ENCODE measurements at places on chromosomes 12 and 14.

DNA sequence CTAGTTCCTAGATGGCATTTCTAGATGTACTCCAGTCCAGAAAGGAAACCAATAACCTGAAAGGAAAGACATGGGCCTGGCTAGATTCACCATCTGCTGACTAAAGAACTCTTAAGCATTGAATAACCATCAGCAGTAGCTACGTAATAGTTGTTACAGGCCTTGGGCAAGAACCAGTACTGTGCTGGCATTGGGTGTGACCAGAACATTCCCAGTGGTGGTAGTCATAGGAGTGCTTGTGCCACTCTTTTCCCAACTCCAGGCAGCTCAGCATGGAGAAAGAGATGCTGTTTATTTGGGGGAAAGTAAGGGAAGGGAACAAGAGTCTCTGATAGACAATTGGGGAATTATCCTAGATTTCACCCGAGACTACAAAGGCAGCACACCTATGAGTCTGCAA, 333.3 kb downstream of the SLC16A7 start:
- no peak for DNase-seq

- no peak for DNase-seq
These were observed 26.3 kb upstream of the CISTR start for GRCh38 chr12:53777936-53778644.

DNA sequence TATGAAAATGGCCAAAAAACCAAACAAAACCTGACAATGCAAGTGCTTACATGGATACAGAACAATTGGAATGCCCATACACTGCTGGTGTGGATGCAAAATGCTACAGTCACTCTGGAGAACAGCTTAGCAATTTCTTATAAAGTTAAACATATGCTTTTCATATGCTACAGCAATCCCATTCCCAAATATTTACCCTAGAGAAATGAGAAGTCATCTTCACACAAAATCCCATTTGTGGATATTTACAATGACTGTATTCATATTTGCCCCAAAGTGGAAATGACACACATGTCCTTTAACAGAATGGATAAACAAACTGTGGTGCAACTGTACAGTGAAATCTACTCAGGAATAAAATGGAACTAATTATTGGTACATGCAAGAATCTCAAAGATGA, 20.4 kb downstream of the SAV1 start:
- DNase-seq = no peak

- DNase-seq = no peak
These were observed 14.2 kb downstream of the IQSEC3 start for GRCh38 chr12:80681-81190.

DNA sequence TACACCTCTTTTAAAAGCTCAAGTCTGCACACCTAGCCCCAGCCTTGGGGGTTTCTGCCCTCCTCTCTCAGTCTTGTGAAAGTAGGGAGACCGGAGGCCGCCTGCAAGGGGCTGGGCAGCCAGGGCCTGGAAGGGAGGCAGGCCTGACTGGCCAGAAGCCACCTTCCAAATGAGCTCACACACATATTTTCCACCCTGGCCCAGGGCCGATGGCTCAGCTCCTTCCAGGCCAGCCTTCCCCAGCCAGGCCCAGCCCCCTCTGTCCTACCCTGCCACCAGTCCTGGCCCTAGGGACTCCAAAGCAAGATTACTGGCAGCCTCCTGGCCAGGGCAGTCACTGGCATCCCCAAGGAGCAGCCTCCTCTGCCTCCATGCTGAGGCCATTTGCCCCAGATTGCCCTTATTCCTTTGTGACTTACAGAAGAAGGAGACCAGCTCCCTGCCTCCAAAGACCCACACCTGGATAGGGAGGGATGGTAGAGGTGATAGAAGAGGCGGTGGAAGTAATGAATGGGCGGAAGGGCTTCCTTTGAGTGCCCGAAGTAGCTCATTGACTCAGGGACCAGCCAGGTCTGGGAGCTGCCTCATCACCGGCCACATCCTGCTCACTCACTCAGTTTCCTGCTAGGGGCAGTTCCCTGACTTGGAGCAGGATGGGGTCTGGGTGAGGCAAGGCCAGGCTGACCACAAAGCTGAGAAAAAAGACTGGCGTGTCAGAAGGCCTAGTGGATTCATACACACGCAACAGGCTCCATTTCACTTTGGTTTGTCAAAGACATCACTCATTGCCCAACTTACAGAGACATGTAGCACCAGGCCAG, 14.8 kb downstream of the MMP14 start:
- no peak for DNase-seq

GRCh38 chr12:45611495-45611894, 118.0 kb upstream of the ARID2 start:
- no peak for DNase-seq

DNA sequence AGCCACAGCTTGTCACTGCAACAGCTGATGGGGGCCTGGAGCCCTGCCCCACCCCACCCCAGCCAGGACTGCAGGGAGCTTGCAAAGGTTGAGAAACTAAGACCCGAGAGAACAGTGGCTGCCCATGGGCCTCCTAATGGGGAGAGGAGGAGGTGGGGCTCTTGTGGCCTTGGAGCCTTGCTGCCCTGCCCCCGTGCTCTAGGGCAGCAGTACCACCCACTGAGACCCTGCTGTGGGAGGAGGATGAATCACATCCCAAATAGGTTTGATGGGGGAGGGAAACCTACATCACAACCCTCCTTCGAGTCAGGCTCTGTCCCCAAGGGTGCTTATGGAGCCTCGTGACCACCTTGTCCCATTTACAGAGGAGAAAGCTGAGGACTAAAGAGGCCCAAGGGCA, 15.9 kb downstream of the HHIPL1 start:
- DNase-seq = no peak

- no peak for DNase-seq
These were observed 55.9 kb upstream of the TMCC3 start for GRCh38 chr12:94706250-94706661.

- no peak for DNase-seq
These were observed 103.6 kb upstream of the ESRRB start for GRCh38 chr14:76272349-76272748.

- no peak for DNase-seq
These were observed 77.0 kb downstream of the PPP2R5C start for GRCh38 chr14:101838476-101838875.

DNA sequence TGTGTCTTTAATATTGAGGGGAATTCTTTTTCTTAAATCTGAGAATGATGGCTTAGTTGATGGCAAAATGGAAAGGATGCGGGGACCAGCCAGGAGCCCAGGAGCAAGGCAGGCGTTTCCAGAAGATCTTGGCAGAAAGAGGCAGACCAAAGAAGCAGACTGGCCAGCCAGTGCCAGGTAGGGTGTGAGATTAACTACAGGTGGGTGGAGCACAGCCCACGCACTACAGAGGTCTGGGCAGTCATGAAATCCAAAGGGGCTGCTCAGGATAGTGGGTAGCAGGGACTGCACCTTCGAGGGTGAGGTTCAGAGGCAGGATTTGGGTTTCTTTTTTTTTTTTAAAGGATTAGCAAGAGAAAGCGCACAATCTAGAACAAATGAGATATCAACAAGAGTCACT, 17.7 kb upstream of the PCNX1 start:
- DNase-seq = no peak

GRCh38 chr12:122842505-122843405, 7.5 kb downstream of the HIP1R start:
- DNase-seq = no peak
